ENCODE measurements at places on chromosomes 5 and 9. TPM values are rescaled to one million over a fixed set of nuclear protein-coding genes. Genes with fewer than 3 reads are reported as not detected.
A peak's percentile ranks its signal among the peaks of the same experiment; 100 is the strongest.

DNA sequence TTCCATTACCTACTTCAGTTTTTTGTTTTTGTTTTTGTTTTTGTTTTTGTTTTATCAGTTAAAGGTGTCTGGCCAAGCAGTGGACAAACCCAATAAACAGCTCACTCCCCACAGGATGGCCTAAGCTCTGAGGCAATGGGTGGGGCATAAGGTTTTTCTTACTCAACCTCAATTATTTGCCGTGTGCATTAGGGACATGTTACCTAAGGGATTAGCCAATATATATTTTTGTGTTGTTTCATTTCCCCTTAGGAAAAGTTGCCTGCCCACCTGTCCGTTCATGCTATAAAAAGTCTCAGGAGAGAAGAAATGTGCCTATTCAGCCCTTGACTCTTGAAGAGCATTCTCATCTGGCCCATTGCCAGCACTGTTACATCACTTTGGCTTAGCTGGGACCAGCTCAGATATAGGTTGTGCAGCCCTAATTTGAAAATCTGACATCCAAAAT is 7.3 kb downstream of the SH3RF2 start:
- DNase-seq = no peak

DNA sequence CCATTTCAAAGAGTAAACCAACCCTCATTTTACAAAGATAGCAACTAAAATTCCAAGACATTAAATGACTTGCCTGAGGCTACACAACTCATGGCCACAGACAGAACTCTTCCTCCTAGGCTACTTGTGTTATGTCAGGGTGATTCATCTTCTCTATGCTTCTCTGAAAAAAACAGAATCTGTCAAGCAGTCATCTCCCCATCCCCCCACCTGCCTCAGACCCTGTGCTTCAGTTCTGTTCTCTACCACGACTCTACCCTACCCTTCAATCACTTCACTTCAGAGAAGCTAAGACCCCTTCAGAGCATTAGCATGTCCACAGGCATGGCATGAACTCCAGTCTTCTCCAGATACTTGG is 277.7 kb upstream of the PTGER4 start:
- no peak for DNase-seq

DNA sequence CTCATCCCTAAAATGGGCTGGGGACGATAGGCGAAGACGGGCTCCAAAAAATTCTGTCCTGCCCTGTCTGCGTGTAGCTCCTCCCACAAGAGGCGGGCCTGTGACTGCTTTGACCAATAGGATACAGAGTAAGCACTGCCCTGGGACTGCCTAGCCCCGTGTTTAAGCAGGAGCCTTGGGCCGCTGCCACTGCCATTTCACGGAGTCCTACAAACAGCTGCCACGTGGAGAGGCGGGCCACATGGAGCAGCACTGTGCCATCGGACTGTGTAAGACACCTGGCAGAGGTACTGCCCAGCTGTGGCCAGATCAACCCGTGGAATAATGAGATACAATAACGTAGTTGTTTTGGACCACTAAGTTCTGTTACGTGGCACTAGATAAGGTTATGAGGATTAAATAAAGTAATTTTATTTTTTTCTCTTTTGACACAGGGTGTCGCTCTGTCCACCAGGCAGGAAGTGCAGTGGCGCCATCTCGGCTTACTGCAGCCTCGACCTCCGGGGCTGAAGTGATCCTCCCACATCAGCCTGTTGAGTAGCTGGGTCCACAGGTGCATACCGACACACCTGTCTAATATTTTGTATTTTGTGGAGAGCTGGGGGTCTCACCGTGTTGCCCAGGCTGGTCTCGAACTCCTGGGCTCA is 87.2 kb downstream of the LMNB1 start:
- DNase-seq = no peak

GRCh38 chr5:145991044-145991575 is 54.7 kb downstream of the SH3RF2 start:
- no peak for DNase-seq

- no peak for DNase-seq
Measured at GRCh38 chr9:100577776-100578448, at the start of gene CAVIN4. Gene CAVIN4, plus strand, starts transcription at chr9:100578079. Its CDS starts 65 bp downstream, at chr9:100578144.

- DNase-seq = no peak
Measured at GRCh38 chr5:76754668-76755078, 38.7 kb downstream of the F2R start.

- DNase-seq = no peak
Measured at GRCh38 chr9:130696139-130696650, 2.6 kb downstream of the EXOSC2 start.

GRCh38 chr9:82993856-82994605 is 68.9 kb downstream of the RASEF start:
- DNase-seq = no peak

DNA sequence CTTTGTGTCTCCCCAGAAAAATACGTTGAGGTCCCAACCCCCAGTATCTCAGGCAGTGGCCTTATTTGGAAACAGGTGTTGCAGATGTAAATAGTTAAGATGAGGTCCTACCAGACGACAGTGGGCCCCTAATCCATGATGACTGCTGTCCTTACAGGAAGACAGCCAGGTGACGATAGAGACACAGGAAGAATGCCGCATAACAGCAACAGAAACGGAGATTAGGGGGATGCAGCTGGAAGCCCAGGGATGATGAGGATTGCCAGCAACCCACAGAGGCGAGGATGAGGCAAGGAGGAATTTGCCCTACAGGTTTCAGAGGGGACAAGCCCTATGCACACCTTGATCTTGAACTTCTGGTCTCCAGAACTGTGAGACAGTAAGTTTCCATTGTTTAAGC is 46.5 kb downstream of the ROPN1L start:
- DNase-seq = no peak

GRCh38 chr5:139379626-139380449 is 3.3 kb downstream of the SLC23A1 start:
- DNase-seq = no peak

GRCh38 chr5:138610918-138611677 is 35.9 kb upstream of the HSPA9 start:
- DNase-seq = no peak

GRCh38 chr9:113309204-113309813 is 6.1 kb upstream of the RNF183 start:
- no peak for DNase-seq

- peak; percentile 50 for DNase-seq
Measured at GRCh38 chr5:56910210-56910965, 992 bp downstream of the SETD9 start.

GRCh38 chr9:37339923-37340322 is 82.6 kb upstream of the GRHPR start:
- no peak for DNase-seq

DNA sequence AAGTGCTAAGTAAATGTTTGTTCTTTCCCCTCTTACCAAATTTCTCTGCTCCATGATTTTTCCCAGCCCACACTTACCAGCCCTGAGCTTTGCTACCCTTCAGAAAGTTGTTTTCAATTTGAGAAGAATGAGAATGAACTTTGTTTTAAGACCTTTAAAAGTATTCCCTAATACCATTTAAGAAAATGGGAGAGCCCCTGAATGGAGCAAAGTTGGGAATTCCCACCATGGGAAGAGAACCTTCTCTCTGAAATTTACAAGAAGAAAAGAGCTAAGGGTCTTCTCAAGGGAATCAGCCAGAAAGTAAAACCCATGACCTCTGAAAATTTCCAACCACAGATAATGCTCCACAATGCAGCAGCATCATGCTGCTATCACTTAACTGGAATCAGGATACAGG is 17.7 kb downstream of the ZNF366 start:
- DNase-seq = no peak

- DNase-seq = no peak
Measured at GRCh38 chr5:131595088-131596033, 39.7 kb downstream of the RAPGEF6 start.

Gene COL15A1
- total RNA-seq = 0.06 TPM

Gene PDLIM4
- total RNA-seq = 129 TPM

Gene SOHLH1
- total RNA-seq = not detected

Gene IL7R
- 1.6 TPM for total RNA-seq

Gene DNM1
- 16.7 TPM for total RNA-seq

Gene LRRC19
- total RNA-seq = not detected

Gene SLC9A3
- 1.3 TPM for total RNA-seq

Gene QRFP
- total RNA-seq = not detected

Gene EQTN
- not detected for total RNA-seq

Gene PARP8
- total RNA-seq = 8.8 TPM

Gene CAVIN4
- total RNA-seq = 0.36 TPM

Measured in epithelial cell of proximal tubule (primary cell).